Glomerular endothelial cell (primary cell): ENCODE measurements at places on chromosomes 12 and 14. TPM values are rescaled to one million over a fixed set of nuclear protein-coding genes. Genes with fewer than 3 reads are reported as not detected.

DNA sequence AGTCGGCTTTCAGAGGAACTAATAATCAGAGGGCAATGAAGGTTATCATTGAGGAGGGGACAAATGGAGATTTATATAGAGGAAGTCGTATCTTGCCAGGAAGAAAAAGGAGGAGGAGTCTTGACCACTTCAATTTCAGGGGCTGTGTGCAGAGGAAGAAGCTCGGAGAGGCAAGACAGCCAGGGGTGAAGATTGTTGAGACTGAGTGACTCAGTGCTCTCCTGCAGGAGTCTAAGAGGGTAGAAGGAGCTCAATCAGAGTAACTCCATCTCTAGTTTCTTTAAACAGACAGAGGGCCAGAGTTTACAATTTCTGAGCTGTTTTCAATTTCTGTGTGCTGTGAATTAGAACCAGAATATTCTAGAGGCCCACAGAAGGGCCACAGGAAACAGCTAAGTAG lies 439.3 kb upstream of the PRICKLE1 start:
- DNase-seq = no peak

GRCh38 chr14:90985601-90986242 lies 74.7 kb downstream of the RPS6KA5 start:
- DNase-seq = no peak

The NXPH4 gene
- total RNA-seq = 0.05 and 2.5 TPM in 2 replicates

The PLCZ1 gene
- not detected in 2 replicates for total RNA-seq

The BDKRB1 gene
- not detected in 2 replicates for total RNA-seq

DNA sequence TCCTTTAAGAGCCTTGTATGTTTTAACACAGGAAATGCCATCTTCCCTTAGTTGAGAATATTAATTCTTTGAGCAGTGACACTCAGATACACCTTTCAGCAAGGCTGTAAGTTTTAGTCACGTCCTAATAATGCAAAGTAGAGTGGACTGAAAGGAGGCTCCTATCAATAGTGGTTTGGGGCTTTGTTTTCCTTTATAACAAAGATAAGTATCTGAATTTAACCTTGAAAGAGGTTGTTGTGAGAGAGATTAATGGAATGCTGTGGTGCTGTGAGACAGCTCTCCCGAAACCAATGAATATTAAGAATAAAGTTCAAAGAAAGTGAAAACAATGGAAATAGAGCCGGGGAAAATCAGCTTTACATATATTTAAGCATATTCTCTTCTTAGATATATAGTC lies 259.6 kb downstream of the ERC1 start:
- DNase-seq = no peak

DNA sequence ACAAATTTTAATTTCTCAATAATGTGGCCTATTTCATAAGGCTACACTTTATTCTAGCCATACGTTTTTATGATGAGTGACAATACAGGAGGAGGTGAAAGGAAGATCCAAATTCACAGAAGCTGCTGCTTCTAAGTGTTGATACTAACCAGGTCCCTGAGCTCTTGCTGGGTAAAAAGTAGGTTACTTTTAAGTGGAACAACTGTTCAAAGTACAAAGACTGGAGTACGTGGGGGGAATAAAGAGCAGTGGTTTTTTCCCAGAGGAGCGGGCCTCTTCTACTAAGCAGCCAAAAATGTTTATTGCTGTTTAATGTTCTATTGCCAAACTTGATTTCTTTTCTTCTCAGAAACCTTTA lies 301.8 kb downstream of the AEBP2 start:
- DNase-seq = no peak

The MUCL1 gene
- total RNA-seq = not detected in 2 replicates

DNA sequence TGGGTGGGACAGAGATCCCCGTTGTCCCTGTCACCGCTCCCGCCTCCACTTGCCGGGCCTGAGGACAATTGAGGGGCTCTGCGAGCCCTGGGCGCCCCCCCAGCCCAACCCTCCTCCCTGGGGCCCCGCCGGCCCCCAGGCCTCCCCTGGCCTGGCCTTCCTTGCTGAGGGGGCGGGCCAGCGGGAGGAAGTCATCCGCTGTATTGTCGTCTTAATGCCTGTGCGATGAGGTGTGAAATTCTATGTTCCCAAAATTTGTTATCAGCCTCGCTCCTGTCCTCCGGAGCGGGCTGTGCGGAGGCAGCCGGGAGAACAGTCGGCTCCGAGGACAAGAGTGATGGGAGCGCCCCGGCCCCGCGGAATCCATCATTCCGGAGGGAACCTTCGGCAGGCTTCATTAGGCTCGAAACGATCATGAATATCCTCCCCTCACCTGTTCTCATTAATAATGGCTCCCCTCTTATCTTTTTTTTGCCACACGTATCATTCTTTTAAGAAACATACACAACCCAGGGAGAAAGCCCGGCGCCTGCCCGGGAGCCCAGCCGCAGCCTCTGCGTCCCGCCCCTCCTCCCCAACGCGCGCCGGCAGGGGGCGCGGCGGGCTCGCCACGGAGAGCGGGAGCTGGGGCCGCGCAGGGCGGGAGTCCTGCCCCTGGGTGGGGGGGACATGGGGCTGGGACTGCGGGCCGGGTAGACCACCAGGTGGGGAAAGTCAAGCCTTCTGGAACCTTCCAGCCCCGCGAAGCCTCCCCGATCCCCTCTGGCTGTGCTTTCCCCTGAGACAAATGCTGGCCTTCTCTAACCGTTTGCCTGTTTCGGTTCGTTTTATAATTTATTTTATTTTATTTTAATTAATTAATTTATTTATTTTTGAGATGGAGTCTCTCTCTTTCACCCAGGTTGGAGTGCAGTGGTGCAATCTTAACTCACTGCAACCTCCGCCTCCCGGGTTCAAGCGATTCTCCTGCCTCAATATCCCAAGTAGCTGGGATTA lies 17.1 kb upstream of the DLK1 start:
- DNase-seq = no peak

- no peak for DNase-seq
These were observed 116.1 kb upstream of the FUT8 start for GRCh38 chr14:65296402-65296801.

The ESPL1 gene
- total RNA-seq = 2.6 and 4.8 TPM in 2 replicates

GRCh38 chr12:27787559-27787958 lies 7.5 kb upstream of the MANSC4 start:
- no peak for DNase-seq

GRCh38 chr12:72135021-72135301 lies 137.2 kb upstream of the TRHDE start:
- DNase-seq = no peak

DNA sequence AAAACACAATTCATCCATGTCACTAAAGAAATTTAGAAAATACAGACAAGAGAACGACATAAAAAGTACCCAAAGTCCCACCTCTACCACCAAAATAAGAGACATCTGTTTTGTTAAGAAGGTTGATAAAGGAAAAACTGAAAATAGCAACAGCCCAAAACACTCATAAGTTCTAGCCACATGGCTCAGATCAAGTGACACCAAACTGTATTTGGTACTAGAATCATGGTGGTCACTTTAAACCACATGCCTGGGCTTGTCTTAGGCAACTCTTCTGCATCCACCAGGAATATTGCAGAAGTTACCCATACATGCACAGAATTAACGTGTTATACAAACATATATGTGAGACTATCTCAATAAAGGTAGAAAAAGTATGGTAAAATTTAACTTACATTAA lies 78.2 kb upstream of the GTF2A1 start:
- DNase-seq = no peak

The PIWIL1 gene
- total RNA-seq = 0.10 TPM in 1 of 2 replicates, not detected in the other

The STON2 gene
- 3.4 and 6.4 TPM in 2 replicates for total RNA-seq

The LMNTD1 gene
- 0.82 TPM in 1 of 2 replicates, not detected in the other for total RNA-seq

The ABCC9 gene
- 0.92 and 1.1 TPM in 2 replicates for total RNA-seq

DNA sequence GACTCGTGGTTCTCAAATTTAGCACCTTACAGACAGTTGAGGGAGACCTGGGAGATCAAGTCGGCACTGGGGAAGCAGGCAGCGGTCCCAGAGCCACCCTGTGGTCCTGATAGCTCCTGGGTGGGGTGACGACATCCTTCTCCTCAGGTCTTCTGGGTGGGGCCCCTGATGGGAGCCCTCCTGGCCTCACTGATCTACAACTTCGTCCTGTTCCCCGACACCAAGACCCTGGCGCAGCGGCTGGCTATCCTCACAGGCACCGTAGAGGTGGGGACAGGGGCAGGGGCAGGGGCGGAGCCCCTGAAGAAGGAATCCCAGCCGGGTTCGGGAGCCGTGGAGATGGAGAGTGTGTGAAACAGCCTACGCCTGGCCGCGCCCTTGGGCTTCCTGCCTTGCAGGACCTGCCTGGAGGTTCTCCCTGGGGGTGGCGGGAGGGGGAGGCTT lies 2.6 kb downstream of the AQP6 start:
- no peak for DNase-seq

The MYO1H gene
- not detected in 2 replicates for total RNA-seq

DNA sequence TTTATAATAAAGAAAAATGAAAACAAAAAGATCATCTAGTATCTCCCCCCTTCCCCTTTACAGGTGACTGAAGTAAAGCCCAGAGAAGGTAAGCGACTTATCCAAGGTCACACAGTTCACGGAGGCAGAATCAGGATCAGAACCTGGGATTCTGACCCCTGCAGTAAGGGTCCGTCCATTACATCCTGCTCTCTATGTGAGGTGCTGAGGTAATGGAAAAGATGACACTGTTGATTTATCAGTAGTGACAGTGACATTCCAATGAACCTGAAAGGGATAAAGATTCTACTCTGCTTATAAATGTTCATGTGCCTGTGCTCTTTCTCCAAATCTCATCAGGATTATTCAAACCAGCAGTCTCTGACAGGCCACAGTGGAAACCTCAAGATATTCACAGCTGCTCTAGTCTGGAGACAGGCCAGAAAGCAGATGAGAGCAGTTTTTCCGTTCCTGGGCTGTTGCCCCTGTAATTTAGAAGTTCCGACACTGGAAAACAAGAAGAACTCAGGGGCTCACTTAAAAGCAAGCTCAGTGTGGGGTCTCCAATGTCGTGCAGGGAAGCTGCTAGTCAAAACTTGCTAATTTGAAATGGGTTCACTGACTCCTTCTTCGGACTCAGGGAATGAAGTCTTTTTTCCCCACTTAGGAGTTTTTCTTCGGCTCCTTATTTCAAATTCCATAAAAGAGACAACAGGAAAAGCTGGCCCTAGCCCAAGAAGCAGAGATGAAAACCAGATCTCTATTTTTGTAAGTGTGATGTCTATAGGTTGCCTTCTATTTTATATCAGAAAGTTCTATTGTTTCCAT lies 131.8 kb upstream of the EEA1 start:
- DNase-seq = no peak

- no peak for DNase-seq
These were observed 101.9 kb downstream of the SETD3 start for GRCh38 chr14:99378782-99379214.

The TMPRSS12 gene
- not detected in 2 replicates for total RNA-seq

DNA sequence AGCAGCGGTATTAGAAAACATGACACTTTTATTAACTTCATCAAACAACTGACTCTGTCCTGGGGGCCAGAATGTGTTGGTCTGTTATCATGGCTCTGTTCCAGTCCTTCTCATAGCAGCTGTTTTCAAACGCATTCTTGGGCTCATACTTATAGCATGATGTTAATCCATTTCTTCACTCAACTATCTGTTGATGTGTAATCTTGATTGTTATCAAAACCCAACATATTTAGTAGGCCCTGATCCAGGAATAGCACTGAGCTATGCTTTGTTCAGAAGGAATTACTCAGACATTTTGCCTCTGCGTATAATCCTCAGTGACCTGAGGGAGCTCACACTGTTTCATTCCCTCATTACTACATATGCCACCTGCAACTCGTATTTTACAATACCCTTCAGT lies 315.9 kb downstream of the BMP4 start:
- no peak for DNase-seq

- DNase-seq = no peak
These were observed 423.4 kb downstream of the ZFP36L1 start for GRCh38 chr14:68369281-68370056.

GRCh38 chr14:104968541-104969401 lies 9.4 kb downstream of the AHNAK2 start:
- no peak for DNase-seq

The GON7 gene
- 10.3 and 11.2 TPM in 2 replicates for total RNA-seq

The LRRK2 gene
- 0.10 and 0.35 TPM in 2 replicates for total RNA-seq

The INHBC gene
- not detected in 2 replicates for total RNA-seq

GRCh38 chr12:120640861-120641833 lies 721 bp downstream of the CABP1 start:
- no peak for DNase-seq

The PIANP gene
- total RNA-seq = not detected in 2 replicates

DNA sequence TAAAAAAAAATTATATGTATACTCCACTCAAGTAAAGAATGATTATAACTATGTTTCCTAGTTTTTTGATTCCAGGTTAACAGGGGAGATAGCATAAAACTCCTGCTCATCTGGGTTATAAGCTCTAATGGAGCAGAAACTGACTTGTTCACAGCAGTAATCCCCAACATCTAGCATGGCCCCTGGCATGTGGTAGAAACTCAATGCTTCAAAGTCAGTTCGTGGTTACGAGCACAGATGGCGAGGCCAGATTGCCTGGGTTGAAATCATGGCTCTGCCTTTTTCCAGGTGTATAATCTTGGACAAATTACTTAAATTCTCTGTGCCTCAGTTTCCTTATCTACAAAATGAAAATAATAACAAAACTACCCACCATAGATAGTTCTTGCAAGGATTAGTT lies 183.8 kb downstream of the TTC7B start:
- no peak for DNase-seq

GRCh38 chr12:131386167-131386521 lies 324.7 kb upstream of the SFSWAP start:
- no peak for DNase-seq

The TAS2R8 gene
- total RNA-seq = not detected in 2 replicates

DNA sequence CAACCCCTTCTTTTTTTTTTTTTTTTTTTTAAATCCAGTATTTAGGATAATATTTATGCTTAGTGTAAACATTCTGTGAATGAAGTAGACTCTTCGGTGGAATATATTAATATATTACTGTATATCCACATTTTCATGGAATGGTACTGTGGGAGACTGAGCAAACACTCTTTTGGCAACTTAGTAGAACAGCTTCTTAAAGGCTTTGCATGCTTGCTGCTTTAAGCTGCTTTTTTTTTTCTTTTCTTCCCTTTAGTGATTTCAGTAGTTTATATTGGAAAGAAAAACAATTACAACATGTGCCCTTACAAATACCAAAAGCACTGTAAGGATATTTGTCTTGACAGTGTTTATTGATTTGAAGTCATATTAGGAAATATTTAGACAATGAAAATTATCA lies 78.9 kb downstream of the AEBP2 start:
- no peak for DNase-seq

DNA sequence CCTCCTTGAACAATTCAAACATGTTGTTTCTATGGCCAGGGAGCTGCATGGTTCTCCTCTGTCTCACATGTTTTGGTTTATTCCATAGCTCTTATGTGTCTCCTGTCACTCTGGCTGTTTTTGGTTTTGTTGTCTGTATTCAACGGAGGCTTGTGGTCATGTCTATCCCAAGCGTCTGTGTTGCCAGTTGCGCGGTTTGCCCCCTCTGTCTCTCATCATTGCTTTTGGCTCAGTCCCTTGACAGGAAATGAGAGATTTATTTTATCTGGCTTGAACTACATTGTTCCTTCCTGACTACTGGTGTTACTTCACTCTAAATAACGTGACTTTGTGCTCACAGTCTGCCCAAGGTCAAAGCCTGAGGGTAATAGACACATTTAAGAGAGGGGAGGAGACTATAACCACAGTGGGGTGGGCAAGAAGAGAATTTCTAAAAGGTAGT lies 96.4 kb upstream of the SOX5 start:
- DNase-seq = peak; percentile 41
